ENCODE measurements at places on chromosomes 1 and 21. TPM values are rescaled to one million over a fixed set of nuclear protein-coding genes. Genes with fewer than 3 reads are reported as not detected.

Gene RGL1
- total RNA-seq, result 23.1 TPM

GRCh38 chr1:94614168-94614815 lies 72.7 kb upstream of the F3 start:
- DNase-seq, result no peak

- DNase-seq, result no peak
Observed at GRCh38 chr1:201302163-201303152, 19.2 kb downstream of the PKP1 start.

- DNase-seq, result no peak
Observed at GRCh38 chr1:34444516-34444915, 267.8 kb downstream of the C1orf94 start.

- DNase-seq, result no peak
Observed at GRCh38 chr1:6471970-6472368, 6.0 kb upstream of the TNFRSF25 start.

DNA sequence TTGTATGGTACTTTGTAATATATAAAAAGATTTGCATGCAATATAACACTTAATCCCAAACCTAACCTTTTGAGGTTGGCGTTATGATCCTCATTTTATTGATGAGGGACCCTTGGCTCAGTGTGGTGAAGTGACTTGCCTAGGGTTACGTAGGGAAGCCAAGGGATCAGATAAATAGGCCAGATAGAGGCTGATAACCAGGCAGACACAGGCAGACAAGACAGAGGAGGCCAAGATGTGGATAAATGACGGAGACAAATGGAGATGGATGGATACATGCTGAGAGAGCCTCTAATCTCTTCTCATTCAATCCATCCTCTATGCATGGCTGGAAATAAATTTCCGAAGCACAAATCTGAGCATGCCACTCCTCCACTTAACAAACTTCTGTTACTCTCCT lies 136.9 kb upstream of the SPATA6 start:
- DNase-seq, result no peak

Measured in vagina (tissue), 2 donors.